ENCODE measurements at places on chromosomes 5 and 9.
A peak's percentile ranks its signal among the peaks of the same experiment; 100 is the strongest.

GRCh38 chr5:163478126-163478981 is 17.9 kb downstream of the HMMR start:
- no peak for DNase-seq

GRCh38 chr5:66013397-66013796 is 87.0 kb downstream of the ERBIN start:
- DNase-seq, result no peak

GRCh38 chr5:15236911-15237508 is 263.0 kb upstream of the FBXL7 start:
- no peak for DNase-seq

DNA sequence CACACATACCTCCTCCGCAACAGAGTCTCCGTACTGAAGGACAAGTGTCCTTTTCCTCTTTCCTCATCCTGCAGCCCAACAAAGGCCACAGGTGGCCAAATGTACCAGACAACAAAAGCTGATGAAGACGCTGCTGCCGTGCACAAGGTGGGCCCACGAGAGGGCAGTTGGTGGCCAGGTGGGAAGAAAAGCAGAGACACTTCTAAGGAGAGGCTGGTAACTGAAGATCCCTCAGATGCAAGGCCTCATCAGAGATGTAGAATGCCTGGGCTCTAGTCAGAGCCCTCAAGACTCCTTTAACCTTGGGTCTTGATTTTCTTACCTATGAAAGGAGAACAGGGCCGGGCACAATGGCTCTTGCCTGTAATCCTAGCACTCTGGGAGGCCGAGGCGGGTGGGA is 75.7 kb downstream of the NRG2 start:
- no peak for DNase-seq

- no peak for DNase-seq
Measured at GRCh38 chr5:155753943-155754581, 572.9 kb upstream of the SGCD start.

- peak; percentile 82 for DNase-seq
Measured at GRCh38 chr9:98974994-98975712, 31.4 kb downstream of the COL15A1 start.

- DNase-seq, result no peak
Measured at GRCh38 chr5:172862165-172862801, 28.2 kb downstream of the ERGIC1 start.

- no peak for DNase-seq
Measured at GRCh38 chr5:428754-429452, 14.1 kb upstream of the EXOC3 start.

- DNase-seq, result no peak
Measured at GRCh38 chr9:87008667-87009066, 61.4 kb upstream of the GAS1 start.

DNA sequence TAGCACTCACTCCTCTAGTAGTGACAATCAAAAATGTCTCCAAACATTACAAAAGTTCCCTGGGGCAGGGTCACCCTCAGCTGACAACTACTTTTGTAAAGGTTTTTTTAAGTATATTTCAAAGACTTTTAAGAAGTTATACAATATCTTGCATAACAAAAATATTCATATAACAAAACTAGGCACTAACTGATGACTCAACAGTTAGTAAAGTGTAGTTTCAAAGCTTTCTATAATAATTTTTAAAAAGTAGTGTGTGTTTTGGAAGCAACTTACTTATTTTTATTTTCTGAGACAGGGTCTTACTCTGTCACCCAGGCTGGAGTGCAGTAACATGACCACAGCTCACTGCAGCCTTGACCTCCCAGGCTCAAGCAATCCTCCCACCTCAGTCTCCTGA is 84.9 kb downstream of the BAAT start:
- no peak for DNase-seq

- DNase-seq, result no peak
Measured at GRCh38 chr5:108661590-108662219, 86.0 kb upstream of the FER start.

DNA sequence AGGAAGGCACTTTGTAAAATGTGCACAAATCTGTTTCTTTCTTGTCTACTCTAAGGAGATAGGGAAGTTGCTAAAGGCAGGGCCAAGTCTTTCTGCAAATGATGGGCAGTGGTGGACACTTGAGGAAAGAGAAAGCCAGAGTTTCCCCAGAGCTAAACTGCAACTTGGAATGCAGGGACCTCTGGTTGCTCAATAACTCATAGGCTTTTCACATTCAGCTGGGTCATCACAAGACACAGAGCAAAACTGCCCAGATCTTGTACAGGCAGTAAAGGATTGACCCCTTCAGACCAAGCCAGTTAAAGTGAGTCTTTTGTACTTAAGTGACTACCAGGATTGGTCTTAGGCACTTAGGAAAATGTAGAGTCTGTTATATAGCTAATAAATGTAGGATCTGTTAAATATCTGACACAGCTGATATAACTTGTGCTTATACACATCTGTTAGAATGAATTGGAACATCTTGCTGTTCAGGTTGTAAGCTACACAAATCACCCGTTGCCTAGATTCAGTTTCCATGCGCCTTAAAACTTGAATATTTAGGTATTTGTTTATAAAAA is 13.5 kb upstream of the AGXT2 start:
- DNase-seq, result no peak

GRCh38 chr9:134358026-134358661 is 31.9 kb downstream of the RXRA start:
- DNase-seq, result no peak

- no peak for DNase-seq
Measured at GRCh38 chr9:106846857-106847256, 16.1 kb upstream of the ZNF462 start.
